AG10803 (cell line): ENCODE measurements at places on chromosomes 2 and 18.

DNA sequence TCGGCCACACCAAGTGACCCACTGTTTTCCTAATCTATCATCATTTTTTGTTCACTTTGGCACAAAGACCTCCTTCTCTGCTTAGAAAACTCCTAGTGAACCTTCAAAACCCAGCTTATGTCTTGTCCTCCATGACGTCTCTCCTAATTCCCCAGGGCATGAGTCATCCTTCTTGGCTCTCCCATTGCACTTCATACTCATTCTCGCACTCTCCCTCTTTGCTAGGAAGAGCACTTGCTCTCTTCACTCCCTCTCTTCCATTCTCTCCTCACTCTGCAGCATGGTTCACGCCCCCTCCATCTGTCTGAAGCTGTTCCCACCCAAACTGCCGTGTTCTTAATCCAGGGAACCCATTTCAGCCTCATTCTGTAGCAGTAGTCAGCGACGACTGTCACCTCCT, 103.9 kb downstream of the MRO start:
- no peak for DNase-seq

DNA sequence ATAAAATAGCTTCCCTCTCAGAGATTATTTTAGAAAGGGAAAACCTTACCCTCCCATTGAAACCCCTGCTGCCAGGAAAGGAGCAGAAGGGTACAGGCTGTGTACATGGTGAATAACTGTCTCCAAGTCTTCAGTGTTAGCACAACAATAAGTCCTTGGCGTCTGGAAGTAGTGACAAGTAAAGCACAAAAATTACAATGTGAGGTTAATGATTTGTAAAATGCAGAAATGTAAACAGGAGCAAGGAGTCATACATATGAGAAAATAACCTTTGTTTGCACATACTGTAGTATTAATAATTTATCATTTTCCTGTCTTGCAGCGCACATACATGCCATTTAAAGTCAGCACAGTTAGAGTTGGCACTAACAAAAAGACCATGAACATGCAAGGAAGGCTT, 40.5 kb downstream of the ABHD3 start:
- no peak for DNase-seq

GRCh38 chr2:62631160-62632085, 74.1 kb upstream of the EHBP1 start:
- peak; percentile 12 for DNase-seq

- no peak for DNase-seq
Observed at GRCh38 chr2:173876833-173877413, 88.2 kb downstream of the SP3 start.

DNA sequence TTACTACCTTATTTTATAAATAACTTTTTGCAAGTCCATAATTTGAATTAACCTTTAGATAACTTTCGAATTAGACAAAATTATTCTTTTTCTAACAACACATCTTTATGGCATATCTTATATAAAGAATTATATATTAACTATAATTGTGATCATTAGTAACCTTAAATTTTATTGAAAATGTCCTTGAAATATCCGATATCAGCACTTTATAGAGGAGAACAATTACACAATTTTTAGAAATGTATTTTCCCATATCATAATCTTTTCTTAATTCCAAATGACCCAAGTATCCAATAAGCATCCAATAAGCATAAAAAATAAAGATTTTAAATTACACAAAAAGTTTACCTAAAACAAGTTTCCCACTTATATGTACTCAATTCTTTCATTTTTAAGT, 7.3 kb upstream of the GCC2 start:
- DNase-seq: no peak

- no peak for DNase-seq
Observed at GRCh38 chr2:142280831-142281230, 150.0 kb upstream of the LRP1B start.

GRCh38 chr2:53739032-53739431, 28.6 kb upstream of the CHAC2 start:
- peak; percentile 6 for DNase-seq

DNA sequence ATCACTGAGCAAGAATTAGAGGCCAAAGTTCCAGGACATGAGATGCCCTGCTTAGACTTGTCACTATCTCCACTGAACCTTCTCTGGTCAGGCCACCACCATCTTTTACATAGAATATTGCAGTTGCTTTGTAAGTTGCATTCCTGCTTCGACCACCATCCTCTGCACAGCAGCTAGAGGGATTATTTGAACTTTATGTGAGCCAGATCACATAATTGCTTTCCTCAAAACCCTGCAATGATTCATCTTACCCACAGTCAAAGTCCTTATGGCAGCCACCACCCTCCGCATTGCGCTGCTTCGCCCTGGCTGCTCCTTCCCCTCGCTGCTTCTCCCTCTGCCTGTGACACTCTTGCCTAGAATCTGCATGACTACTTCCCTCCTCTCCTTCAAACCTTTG, 111.3 kb downstream of the EML6 start:
- DNase-seq: no peak

DNA sequence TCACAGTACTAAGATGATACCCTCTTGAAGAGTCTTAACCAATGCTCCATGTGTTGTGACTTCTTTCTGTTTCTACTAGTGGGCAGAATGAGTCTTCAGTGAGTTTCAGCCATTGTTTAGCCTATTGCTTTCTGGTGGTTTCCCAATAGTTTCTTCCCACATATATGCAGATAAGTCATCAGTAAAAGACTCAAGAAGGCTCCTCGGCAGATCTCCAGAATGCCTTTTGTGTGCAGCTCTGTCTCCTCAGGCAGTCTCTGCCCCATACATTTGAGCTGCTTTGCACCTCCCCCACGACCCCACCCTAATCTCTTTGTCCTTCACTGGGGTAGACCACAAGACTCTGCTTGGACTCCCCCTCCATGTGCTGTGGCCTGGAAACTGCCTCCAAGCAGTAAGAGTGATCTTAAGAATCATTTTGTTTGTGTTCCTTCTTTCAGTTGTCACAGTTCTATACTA, 71.6 kb upstream of the CHRNA1 start:
- peak; percentile 96 for DNase-seq

DNA sequence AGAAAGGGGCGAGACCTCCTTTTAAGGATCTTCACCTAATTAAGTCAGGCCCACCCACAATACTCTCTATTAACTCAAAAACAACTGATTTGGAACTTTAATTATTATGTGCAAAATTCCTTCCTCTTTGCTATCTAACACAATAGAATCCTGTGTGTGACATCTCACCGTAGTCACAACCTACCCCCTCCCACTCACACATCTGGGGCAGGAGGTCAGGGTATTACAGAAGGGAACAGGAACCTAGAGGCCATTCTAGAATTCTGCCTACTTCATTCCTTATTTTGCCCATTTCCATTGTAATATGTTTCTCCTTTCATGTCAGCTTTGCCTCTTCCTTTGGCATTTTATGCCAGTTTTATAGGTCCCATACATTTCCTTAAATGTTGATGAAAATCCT, 829.3 kb upstream of the ID2 start:
- no peak for DNase-seq

- DNase-seq: no peak
Observed at GRCh38 chr2:32064021-32064601, 755 bp downstream of the SPAST start.

DNA sequence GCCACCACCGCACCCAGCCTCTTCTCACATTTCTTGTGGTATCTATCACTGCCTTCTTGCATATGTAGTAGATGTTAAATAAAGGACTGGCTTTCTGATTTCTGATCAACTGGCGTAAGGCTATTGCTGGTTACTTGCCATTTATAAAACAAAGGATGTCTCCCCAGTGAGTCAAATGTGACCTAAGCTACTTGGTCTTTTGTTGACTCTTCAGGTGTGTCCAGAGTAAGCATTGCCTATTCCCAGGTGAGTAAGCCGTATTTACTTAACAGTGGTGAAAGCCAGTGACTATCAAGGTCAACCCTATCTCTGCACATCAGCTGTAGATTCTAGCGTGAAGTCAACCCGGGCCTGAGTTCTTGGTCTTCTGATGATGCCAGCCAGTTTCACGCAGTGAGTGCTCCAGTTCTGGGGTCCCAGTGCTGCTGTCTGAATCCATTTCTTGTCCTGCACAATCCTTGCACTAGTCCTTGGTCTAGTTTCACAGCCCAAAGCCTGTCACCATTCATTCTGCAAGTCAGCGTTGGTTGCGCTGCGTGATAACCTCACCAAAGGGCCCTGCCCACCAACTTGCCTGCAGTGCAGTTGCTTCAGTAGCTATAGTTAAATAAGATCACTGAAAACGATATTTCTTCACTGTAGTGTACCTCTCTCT, 120.2 kb downstream of the GBX2 start:
- no peak for DNase-seq

- no peak for DNase-seq
Observed at GRCh38 chr2:100856732-100857131, 36.8 kb downstream of the NPAS2 start.

DNA sequence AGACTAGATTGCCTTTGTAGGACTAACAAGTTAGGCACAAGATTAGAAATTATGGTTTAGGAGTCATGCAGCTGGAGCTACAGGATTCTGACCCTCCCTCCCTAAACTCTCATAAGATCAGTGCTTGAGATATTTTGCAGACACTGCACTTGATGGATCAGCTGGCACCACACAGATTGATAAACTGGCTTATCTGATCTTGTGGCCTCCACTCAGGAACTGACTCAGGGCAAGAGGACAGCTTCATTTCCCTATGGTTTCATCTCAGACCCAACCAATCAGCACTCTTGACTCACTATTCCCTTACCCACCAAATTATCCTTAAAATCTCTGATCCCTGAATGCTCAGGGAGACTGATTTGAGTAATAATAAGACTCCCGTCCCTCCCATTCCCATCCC, 152.3 kb downstream of the DIS3L2 start:
- no peak for DNase-seq

GRCh38 chr18:22847392-22847791, 85.7 kb upstream of the RBBP8 start:
- DNase-seq: peak; percentile 72

- DNase-seq: peak; percentile 45
Observed at GRCh38 chr18:48539406-48540250, 797 bp downstream of the CTIF start.

- DNase-seq: peak; percentile 49
Observed at GRCh38 chr2:203804764-203805485, 62.6 kb upstream of the CTLA4 start.

GRCh38 chr18:35510076-35510651, 12.4 kb upstream of the INO80C start:
- no peak for DNase-seq

DNA sequence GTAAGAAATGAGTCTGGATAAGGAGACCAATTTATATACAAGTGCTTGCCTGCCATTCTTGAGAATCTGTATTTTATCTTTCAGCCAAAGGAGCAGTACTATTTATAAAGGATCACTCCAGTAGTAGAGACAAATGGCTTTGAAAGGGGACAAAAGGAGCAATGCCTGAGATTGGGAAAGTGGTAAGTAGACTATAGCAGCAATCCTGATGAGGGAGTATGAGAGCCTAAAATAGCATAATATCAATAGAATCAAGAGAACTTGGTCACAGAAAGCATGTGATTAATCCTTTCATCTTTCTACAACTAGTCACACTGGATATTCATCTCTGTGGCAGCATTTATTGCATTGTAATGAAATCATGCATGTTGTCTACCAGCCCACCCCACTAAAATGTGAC, 20.2 kb downstream of the NRXN1 start:
- no peak for DNase-seq

GRCh38 chr18:25815659-25816058, 274.8 kb downstream of the SS18 start:
- peak; percentile 56 for DNase-seq

- peak; percentile 6 for DNase-seq
Observed at GRCh38 chr18:69109686-69110085, 291.0 kb upstream of the DOK6 start.

DNA sequence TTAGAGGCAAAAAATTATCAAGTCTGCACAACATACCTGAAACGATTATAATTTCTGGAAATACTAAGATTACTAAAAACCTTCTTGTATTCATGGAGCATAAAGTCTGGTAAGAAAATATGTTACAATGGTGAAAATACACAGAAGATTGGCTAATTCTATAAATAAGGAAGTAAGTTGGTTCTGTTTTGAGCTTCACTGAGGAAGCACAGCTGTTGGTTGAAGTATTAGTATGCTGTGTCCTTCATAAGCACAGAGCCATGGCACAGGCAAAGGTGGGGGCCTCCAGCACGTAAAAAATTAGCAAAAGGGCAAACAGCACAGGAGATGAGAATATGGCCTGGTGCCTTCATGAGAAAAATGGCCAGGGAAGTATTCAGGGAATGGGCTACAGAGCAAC, 40.4 kb upstream of the ANKRD62 start:
- DNase-seq: no peak

DNA sequence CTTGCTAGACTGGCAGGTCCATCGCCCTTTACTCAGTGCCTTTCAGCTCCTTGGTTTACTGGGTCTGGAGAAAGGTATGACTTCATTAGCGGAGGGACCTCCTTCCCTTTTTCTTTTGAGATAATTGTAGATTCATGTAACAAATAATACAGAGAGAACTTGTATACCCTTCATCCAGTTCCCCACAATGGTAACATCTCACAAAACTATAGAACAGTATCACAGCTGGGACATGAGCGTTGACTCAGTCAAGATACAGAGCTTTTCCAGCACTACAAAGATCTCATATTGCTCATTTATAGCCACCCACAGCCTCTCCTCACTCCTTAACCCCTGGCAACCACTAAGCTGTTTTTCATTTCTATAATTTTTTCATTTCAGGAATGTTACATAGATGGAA, 59.8 kb downstream of the ZNF532 start:
- no peak for DNase-seq

GRCh38 chr2:101638817-101639605, 58.5 kb upstream of the MAP4K4 start:
- DNase-seq: no peak

DNA sequence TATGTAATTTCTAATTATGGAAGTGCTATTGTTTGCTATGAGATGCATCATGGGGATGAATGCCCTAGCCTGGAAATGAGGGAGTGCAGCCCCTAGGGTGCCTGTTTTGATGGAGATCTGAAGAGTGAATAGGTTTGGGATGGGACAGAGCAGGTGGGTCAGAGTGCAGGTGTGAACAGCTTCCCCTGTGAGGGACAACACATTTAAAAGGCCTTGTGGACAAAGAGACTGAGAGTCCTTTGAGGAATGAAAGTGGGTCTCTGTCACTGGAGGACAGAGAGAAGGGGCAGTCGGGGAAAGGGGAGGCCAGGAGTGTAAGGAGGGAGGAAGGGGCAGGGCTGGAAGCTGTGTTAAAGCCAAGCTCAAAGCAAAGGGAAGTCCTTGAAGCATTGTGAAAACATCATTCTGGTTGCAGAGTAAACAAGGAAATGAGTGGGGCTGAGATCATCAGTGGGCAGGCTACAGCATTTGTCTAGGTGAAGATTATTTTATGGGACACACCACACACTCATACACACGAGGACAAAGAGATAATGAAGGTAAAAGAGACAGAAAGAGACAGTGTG, 877.6 kb downstream of the SLC4A3 start:
- DNase-seq: peak; percentile 44

DNA sequence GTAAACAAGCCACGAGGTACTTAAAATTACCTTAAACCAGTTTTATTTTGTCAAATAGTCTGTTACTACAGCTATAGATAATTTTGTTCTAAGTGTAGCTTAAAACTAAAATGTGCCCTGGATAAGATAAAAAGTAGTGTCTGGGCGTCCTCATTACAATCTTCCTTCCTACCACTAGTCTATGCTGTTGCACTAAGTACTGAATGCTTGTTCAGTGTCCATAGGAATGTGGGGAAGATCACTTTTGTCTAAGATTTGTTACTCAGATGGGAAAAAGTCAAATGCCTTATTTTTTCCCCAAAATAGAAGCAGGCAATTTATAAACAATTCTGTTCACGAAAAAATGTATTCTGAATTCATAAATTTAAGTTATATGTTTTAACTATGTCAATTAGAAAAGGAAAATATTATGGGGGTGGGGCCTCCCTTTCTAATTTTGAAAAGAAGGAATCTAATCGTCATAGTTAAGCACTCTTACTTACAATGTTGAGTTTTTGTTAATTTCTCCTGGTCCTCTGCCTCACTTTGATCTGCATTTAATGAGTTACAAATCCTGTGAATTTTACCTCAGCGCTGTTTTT, 140.4 kb upstream of the VRK2 start:
- peak; percentile 68 for DNase-seq
